ENCODE measurements at places on chromosomes 3 and 15. TPM values are rescaled to one million over a fixed set of nuclear protein-coding genes. Genes with fewer than 3 reads are reported as not detected.

- H3K4me1 ChIP-seq = no peaks in the 10 kb centered on the region
- no peaks in the 10 kb centered on the region for H3K36me3 ChIP-seq
- H3K27ac ChIP-seq = no peak overlapping the region
These were observed 41.9 kb upstream of the GK5 start for GRCh38 chr3:142267269-142267668.

DNA sequence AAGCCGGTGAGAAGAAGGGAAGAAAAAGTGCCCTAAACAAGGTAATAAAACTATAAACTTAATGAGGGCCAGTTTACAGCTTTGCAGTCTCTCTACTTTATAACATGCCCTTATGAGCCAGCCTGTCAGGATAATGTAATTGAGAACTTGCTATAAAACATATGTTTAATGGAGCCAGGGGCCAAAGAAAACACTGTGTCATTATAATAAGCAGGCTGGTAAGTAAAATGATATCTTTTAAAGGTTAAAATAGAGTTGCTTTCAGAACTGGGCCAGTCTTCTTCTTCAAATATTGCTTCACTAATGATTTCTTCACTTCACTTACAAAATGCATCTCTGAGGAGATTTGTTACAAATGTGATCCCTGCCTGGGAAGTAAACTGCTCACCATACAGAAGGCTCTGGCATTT lies 192.5 kb downstream of the SHOX2 start:
- H3K4me3 ChIP-seq = no peak overlapping the region
- DNase-seq = no peak
- no peaks in the 10 kb centered on the region for H3K27me3 ChIP-seq
- no peak overlapping the region for H3K27ac ChIP-seq
- H3K36me3 ChIP-seq = no peaks in the 10 kb centered on the region

Gene GATM
- total RNA-seq = 89.3 TPM

Gene PLIN1
- total RNA-seq = 0.11 TPM

Gene ELP6
- 51.5 TPM for total RNA-seq
